Adipose tissue (tissue), 3 donors: ENCODE measurements at places on chromosomes 13 and 19. TPM values are rescaled to one million over a fixed set of nuclear protein-coding genes. Genes with fewer than 3 reads are reported as not detected.

Gene SRRM5
- polyA plus RNA-seq = 0.20 TPM

Gene TNNT1
- polyA plus RNA-seq = 0.90 TPM

Gene ALG5
- 41.9 TPM for polyA plus RNA-seq

Gene GPR183
- 1.4 TPM for polyA plus RNA-seq

Gene MBNL2
- 23.7 TPM for polyA plus RNA-seq

Gene NKPD1
- polyA plus RNA-seq = 0.04 TPM

Gene POSTN
- polyA plus RNA-seq = 29.4 TPM

Gene PEG3
- 2.4 TPM for polyA plus RNA-seq

Gene ARL11
- polyA plus RNA-seq = 0.80 TPM

Gene FSD1
- polyA plus RNA-seq = 0.12 TPM

Gene PSG3
- not detected for polyA plus RNA-seq

Gene TMEM190
- not detected for polyA plus RNA-seq

Gene FCER2
- polyA plus RNA-seq = 0.22 TPM
